ENCODE measurements at places on chromosomes 1 and 21.

- DNase-seq = no peak
Observed at GRCh38 chr1:21756393-21757089, 26.4 kb downstream of the USP48 start.

DNA sequence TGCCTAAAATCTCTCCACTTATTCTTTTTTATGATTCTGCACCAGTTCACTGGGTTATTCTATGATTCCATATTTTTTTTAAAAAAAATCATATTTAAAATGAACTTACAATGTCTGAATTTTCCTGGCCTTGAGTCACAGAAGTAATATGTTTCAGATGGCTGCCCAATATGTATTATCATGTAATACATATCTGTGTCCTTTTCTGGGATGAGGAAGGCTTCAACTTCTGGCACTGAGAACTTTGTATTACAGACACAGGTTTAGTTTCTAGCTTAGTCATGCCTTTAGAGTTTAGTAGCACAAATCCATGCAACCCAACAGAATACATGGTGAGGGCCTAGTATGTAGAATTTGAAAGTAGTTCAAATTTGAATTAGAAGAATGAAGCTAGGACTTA is 7.8 kb upstream of the HSD17B7 start:
- DNase-seq = no peak

- DNase-seq = no peak
Observed at GRCh38 chr1:107590087-107590486, 374.9 kb downstream of the VAV3 start.

DNA sequence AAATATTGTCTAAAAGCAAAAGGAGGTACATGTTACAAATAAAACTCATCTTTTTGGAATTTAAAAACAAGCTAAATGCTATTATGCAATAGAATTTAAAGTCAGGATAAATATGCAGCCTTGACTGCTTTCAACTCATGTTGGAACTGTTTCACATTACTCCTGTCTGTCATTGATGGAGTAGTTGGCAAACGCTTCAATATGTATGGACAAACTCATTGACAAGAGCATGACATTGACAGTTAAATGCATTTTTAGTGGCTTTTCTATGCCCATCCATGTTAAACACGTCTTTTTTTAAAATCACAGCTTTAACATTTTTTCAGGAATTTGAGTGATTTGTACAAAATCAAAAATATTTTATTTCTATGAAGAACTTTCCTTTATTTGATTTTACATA is 1560.5 kb downstream of the KCNT2 start:
- DNase-seq = no peak

- DNase-seq = no peak
Observed at GRCh38 chr1:2136386-2137235, 58.0 kb downstream of the FAAP20 start.

GRCh38 chr1:8651236-8651890 is 166.1 kb downstream of the RERE start:
- no peak for DNase-seq

- no peak for DNase-seq
Observed at GRCh38 chr1:87250336-87250735, 78.3 kb upstream of the LMO4 start.

DNA sequence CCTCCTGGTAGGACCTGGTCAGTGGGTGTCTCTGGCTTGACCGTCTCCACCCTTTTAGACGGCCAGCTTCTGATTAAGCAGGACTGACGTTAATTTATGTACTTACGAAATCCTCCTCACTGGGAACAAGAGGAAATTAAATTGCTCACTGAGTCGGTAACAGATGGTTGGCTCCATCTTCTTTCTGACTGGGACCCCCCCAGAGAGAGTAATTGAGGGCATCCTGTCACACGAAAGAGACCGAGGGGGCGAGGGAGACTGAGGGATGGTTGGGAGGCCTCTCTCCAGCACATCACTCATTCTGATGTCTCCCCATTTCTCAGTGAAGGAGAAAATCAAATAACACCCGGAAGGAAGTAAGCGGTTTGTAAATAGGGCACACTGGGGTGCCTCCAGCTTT is 104.8 kb downstream of the OMA1 start:
- no peak for DNase-seq

DNA sequence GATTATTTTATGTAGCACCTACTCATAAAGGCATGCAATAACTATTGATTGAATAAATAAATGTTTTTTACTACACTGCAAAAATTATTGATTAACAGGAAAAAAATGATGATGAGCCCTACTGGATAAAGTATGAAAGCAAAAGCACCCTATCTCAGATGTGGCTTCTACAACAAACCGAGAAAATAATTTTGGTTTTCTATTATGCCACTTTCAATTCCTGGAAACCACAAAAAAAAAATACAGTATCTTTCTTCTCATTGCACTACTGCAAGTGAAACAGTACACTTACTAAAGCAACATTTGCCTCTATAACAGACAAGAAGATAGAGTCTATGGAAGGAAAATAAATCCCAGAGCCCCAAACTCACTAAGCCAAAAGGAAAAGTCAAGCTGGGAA is 1882.4 kb downstream of the NCAM2 start:
- no peak for DNase-seq

DNA sequence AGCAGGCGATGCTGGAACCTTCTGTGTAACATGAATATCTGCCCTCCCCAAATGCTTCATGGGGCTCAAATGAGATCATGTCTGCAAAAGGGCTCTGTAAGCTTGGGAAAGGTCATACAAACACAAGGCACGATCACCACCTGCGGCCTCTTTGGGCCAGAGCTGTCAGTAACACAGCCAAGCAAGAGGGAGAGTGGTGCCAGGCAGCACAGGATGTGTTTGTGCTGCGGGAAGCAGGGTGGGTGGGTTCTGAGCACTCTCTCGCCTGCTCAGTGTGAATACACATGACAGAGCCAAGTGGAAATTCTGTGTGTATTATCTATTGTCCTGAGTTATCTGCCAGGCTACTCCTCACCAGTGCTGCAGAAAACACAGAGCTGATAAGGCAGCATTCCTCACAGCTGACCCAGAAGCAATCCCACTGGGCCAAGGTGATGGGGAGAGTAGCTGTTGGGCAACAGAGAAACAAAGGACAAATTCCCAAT is 101.2 kb downstream of the LAMC2 start:
- no peak for DNase-seq

DNA sequence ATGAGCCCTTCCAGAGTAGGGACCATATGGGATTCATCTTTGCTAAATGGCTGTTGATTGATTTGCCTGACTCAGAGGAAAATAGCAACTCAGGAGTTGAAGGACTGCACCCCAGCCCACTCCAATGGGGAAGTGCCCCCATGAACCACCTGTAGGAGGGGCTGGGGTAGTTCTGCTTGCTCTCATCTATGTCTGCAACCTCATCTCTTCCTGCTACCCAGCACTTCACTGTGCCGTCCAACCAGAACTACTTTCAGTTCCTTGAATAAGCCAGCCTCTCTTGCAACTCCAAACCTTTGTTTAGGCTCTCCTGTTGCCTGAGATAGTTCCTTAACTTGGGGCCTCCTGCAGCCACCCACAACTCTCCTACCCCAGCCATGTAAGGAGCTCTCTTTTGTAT is 26.6 kb downstream of the BEND5 start:
- DNase-seq = no peak

DNA sequence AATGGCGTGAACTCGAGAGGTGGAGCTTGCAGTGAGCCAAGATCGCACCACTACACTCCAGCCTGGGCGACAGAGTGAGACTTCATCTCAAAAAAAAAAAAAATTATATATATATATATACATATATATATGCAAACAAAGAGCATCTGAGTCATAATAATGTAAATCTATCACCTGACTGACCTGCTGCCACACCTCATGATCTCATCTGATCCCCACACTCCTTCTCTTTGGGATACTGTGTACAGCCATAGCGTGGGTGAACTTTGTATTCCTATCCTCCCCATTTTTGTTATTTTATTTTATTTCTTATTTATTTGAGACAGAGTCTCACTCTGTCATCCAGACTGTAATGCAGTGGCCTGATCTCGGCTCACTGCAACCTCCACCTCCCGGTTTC is 2.6 kb upstream of the HDAC1 start:
- DNase-seq = no peak

DNA sequence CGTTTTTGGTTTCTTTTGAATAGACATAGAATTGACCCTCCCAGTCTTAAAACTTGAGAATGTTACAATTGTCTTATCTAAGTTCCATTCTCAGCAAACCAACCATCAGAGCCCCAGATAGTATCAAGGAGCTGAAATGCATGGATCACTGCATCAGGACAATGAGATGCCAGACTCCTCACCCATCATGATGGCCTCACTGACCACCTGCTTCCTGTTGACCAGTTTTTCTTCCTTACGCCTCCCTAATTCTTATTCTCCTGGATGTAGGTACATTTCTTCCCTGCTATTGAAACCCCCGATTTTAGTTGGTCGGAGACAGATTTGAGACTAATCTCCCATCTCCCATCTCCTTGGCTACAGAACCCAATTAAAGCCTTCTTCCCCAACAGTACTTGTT is 17.7 kb downstream of the MATN1 start:
- DNase-seq = no peak

DNA sequence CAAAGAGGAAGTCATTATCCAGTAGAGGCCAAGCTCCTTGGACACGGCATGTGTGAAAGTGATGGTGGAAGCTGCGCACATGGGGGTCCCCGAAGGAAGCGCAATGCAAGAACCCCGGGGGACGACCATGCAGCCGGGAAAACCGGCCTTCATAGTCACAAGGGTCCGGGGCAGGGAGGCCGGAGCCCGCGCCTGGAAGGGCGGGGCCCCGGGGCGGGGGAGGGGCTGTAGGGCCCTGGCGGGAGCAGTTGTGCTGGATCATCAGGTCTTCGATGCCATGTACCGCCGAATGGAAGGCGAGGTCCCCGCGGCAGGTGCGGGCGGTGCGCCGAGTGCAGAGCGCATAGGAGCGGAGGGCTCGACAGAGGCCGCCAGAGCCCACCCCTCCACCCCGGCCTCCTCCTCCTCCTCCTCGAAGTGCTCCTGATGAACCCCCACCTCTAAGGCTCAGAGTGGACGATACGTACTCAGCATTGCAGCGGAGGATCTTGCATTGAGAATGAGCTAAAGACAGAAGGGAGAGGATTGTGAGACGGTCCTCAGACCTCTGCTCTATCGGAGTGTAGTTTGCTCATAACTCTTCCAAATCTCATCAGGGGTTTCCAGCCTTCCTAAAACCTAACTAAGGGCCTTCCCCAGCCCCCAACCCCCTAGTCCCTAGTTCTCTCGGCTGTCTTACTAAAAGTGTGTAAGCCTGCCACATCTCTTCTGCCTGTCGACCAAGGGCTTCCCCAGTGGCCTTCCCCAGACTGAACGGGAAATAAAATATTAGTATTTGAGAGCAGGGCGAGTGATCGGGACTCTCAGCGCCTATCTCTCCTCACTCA is 2.1 kb downstream of the HJV start:
- DNase-seq = no peak

GRCh38 chr1:241086686-241087085 is 270.3 kb downstream of the RGS7 start:
- no peak for DNase-seq

DNA sequence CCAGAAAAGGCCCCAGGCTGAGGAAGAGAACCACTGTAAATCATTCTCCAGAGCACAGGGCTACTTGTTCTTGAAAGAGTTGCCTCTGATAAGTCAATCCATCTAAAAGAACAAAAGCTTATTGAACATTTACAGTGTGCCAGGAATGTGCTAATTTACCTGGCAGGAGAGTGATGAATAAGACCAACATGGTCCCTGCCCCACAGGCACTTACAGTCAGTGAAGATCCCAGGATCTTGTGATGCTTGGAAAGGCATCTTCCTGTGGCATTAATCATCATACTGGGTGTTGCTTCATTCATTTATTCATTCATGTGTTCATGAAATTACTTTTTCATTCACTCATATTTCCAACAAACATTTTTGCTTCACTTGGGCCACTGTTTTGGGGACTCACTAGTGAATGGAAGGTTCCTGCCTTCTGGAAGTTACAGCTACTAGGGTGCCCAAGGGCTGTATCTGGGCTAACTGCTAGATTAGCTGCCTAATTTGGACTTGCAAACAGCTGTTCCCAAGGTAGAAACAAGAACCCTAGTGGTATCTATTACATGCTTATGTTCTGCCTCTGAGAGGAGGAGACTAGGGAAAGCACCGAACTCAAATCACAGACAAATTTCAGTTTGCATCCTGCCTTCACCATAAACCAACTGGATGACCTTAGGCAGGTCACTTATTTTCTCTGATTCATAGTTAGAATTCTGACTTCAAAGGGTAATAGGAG is 133.5 kb downstream of the CLIC6 start:
- DNase-seq = no peak

- DNase-seq = no peak
Observed at GRCh38 chr21:19603011-19603593, 1199.5 kb upstream of the TMPRSS15 start.

DNA sequence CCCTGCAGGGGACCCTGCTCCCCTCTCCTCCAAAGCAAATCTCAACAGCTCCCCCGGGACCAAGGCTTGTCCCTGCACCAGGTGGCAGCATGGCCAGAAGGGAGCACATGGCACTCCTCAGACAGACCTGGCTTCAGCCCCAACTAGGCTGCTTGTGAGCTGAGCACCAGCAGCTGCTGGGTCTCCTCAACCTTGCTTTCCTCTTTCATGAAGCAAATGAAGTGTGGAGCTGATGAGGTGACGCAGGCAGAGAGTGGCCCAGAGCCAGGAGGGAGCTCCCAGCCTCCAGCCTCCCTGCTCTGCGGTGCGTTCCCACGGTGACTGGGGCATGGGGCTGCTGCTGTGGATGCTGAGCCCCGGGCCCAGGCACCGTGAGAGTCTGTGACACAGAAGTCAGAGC is 34.0 kb downstream of the MEGF6 start:
- DNase-seq = no peak

GRCh38 chr1:154726896-154727753 is 119.1 kb upstream of the ADAR start:
- no peak for DNase-seq

DNA sequence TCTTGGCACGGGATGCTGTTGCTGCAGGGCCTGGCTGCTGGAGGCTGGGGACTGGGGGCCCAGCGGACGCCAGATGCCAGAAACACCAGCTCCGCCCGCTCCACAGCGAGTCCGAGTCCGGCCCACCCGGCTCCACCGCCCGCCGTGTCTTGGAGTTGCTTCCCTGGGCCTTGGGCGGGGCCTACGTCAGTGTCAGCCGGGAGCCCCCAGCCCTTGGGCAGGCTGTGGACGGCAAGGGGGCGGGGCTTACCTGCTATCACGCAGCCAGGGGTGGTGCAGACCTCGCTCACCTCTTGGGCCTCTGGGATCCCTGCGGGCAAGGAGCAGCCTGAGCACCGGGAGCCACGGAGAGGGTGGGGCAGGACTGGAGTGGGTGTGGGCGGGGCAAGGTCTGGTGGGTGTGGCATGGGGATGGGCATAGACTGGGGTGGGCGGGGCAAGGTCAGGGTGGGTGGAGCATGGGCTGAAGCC is 21.8 kb downstream of the MMEL1 start:
- DNase-seq = no peak

Measured in NT2/D1 (cell line).